A549 treated with dexamethasone at 1 μM for 4 hours (cell line): ENCODE measurements at places on chromosomes 3 and 15. TPM values are rescaled to one million over a fixed set of nuclear protein-coding genes. Genes with fewer than 3 reads are reported as not detected.

Gene ZNF620
- total RNA-seq = 1.7 to 2.0 TPM (median 1.8 TPM) in 5 replicates

Gene NDUFB5
- 43.6 to 56.2 TPM (median 46.9 TPM) in 5 replicates for total RNA-seq

Gene TRAIP
- 7.5 to 12.4 TPM (median 11.7 TPM) in 5 replicates for total RNA-seq

Gene DPH3
- 22.4 to 26.3 TPM (median 24.1 TPM) in 5 replicates for total RNA-seq

Gene MEIS2
- total RNA-seq = 9.0 to 11.3 TPM (median 9.8 TPM) in 5 replicates

Gene SELENOK
- 12.1 to 28.0 TPM (median 13.5 TPM) in 5 replicates for total RNA-seq

Gene ATP10A
- total RNA-seq = 6.9 to 10.8 TPM (median 9.1 TPM) in 5 replicates

Gene FBXL2
- total RNA-seq = 6.2 to 10.2 TPM (median 7.4 TPM) in 5 replicates

Gene GOLGA6L6
- total RNA-seq = not detected in 5 replicates

Gene EPHB3
- 0.17 to 0.45 TPM (median 0.26 TPM) in 5 replicates for total RNA-seq
